ENCODE measurements at places on chromosomes 1 and 21.
A peak's percentile ranks its signal among the peaks of the same experiment; 100 is the strongest.

- DNase-seq: no peak
These were observed 38.0 kb downstream of the EBNA1BP2 start for GRCh38 chr1:43134068-43134467.

GRCh38 chr1:205220421-205220820 lies 7.3 kb upstream of the TMCC2 start:
- no peak for DNase-seq

GRCh38 chr1:160260406-160261382 lies 1.7 kb downstream of the DCAF8 start:
- no peak for DNase-seq

DNA sequence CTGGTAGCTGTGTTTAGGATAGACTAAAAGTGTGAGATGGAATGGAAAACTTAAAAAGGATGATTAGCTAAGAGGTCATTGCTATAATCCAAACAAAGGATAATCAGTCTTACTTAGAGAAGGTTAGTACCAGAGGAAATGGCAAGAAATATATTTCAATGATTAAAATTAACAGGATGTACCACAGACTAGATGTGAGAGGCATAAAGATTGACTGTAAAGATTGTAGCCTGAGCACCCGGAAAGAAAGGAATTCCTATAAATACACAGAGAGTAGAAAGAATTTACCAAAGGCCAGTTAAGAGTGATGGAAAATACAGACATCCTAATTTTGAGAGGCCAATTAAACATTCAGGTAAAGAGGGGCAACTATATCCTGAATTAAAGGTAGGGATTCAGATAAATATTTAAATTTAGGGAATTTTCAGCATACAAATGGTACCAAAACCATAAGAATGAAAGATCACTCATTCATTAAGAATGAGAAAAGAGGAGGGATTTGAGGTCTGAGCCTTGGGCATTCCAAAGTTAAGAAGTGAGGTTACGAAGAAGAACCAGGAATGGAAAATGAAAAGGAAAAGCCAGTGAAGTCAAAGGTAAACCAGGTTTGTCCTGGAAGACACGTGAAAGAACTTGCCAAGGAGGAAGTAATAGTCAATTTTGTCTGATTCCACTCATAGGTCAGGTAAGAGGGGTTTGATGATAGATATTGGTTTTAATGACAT lies 46.4 kb upstream of the RGS1 start:
- no peak for DNase-seq

DNA sequence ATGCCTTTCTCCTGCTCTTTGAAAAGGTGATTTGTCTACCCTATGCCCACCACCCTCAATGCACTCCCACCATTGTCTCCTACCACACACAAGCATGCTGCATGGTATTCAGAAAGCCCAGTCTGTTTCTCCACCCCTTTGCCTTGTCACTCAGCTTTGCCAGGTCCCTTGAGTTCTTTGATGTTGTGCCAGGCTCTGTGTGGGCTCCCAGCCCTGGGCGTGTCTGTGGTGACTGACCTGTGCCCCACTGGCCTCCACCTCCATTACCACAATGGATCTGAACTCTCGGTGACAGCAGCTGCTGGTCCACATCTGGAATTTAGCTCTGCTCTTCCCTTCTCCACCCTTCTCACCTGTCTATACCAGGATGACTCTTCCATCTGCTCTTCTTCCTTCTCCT lies 34.9 kb downstream of the ATP2B4 start:
- no peak for DNase-seq

GRCh38 chr1:239930686-239931262 lies 160.9 kb upstream of the FMN2 start:
- DNase-seq: no peak

- DNase-seq: no peak
These were observed 118.7 kb downstream of the EDEM3 start for GRCh38 chr1:184635980-184636431.

DNA sequence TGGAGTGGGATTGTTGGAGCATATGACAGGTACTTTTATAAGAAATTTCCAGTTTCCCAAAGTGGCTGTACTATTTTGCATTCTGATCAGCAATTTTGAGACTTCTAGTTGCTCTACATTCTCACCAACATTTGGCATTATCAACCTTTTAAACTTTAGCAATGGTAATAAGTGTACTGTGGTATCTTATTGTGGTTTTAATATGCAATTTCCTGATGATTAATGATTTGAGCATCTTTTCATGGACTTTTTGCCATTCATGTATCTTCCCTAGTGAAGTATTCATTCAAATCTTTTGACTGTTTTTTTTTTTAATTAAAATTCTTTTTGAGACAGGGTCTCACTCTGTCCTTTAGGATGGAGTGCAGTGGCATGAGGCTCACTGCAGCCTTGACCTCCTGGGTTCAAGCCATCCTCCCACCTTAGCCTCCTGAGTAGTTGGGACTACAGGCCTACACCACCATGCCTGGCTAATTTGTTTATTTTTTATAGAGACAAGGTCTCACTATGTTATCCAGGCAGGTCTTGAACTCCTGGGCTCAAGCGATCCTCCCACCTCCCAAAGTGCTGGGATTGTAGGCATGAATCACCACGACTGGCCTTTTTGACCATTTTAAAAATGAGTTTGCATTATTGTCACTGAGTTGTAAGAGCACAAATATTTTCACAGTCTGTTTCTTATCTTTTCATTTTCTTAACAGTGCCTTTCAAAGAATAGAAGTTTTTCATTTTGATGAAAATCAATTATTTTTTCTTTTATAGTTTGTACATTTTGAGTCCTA lies 7.8 kb upstream of the SLC6A9 start:
- DNase-seq: no peak

DNA sequence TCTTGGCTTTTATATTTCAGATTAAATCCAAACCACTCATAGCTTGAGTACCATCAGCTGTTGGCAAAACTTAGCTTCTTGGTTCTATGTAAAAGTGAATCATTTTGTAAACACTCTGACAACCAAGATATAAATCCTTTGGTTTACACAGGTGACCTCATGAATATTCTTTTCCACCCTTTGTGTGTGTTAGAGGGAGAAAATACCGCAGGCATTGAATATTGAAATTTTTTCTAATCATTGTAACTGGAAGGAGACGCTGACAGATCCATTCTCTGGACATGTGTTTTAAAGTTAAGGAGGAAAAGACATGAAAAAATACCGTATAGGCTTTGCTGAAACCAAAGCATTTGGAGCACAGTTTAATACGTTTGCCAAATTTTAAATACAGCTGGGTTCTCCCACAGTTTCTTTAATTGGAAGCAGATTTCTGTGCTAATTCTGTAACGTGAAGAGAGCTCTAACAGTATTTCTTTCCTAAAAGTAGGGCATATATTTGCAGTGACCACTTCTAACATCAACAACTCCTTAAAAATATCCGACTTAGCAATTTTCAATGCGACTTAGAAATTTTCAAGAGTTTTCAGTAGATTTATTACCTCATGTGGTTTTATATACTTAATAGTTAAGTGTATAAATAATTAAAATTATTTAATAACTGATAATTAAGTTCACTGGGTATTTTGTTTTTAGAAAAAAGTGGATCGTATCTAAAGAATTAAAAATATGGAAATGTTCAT lies 388.2 kb downstream of the USP25 start:
- DNase-seq: no peak

DNA sequence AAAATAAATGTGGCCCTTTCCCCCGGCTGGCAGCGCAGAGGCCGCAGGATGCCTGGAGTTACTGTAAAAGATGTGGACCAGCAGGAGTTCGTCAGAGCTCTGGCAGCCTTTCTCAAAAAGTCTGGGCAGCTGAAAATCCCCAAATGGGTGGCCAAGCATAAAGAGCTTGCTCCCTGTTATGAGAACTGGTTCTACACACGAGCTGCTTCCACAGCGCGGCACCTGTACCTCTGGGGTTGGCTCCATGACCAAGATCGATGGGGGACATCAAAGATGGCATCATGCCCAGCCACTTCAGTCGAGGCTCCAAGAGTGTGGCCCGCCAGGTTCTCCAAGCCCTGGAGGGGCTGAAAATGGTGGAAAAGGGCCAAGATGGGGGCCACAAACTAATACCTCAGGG lies 95.9 kb downstream of the LRIG2 start:
- no peak for DNase-seq

GRCh38 chr1:20590306-20590777 lies 1.4 kb downstream of the CDA start:
- no peak for DNase-seq

DNA sequence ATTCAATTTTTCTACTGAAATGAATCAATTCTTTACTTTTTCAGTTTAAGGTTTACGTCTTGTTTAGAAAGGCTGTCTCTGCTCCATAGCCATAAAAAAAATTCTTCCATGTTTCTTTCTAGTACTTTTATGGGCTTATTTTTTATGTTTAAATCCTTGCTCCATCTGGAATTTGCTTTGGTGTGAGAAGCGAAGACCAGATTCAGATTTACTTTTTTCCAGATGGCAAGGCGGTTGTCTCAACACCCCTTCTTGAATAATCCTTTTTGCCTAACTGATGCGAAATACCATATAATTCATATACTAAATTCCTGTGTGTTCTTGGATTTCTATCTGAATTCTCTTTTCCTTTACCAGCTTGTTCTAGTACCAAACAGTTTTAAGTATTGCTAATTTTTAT lies 101.5 kb downstream of the C1orf94 start:
- no peak for DNase-seq

- no peak for DNase-seq
These were observed 30.4 kb upstream of the GNG12 start for GRCh38 chr1:67863637-67864036.

- DNase-seq: no peak
These were observed 16.4 kb upstream of the SLC44A3 start for GRCh38 chr1:94803517-94804441.

DNA sequence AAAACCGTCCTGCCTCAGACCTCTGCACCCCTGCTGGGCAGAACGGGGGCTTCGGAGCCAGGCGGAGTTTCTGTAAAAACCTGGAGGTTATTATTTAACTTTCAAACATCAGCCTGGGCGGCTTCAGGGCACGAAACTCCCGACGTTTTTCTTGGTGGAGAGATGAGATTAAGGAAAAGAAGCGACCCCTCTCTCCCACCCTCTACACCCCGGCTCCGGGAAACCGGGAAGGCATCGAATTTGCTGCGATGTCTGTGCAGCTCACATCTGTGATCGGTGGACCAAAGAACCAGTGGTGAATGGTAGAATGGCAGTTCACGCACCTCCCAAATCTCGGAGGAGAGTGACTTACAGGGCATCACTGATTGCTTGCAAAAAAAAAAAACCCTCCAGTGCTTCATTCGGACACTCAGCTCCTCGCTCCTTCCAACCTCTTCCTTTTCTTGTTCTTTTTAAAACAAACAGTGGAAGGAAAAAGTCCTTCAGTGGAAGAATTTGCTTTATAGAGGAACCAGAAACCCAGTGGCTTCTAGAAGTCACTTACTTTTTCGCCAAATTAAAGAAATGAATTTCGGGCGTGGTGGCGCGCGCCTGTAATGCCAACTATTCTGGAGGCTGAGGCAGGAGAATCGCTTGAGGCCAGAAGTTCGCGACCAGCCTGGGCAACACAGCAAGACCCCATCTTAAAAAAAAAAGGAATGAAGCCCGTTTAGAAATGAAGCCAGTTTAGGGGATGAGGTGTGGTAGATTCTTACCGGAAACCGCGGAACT lies 884 bp downstream of the PHACTR4 start:
- DNase-seq: peak; percentile 65
